ENCODE measurements at places on chromosomes 3 and 15.

DNA sequence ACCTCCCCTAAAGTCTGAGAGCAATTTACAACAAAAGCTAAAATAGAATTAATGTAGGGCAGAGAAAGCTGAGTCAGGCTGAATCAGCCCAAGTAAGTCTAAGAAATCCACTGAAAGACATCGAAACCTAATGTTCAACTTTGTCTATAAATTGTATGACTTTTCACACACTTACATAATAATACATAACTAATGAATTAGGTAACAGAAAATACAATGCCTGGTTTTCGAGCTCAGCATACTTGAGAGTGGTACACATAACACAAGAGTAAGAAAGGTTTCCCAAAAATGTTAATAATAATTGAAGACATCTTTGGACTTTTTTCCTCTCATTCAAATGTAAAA, 55.3 kb upstream of the VGLL4 start:
- H3K4me1 ChIP-seq: no peaks in the 10 kb centered on the region
- no peak overlapping the region for H3K27ac ChIP-seq
- H3K27me3 ChIP-seq: no peaks in the 10 kb centered on the region

- no peaks in the 10 kb centered on the region for H3K27me3 ChIP-seq
- H3K4me3 ChIP-seq: no peak overlapping the region
- H3K36me3 ChIP-seq: no peaks in the 10 kb centered on the region
- H3K4me1 ChIP-seq: no peaks in the 10 kb centered on the region
Observed at GRCh38 chr15:45338417-45338816, 39.9 kb downstream of the GATM start.

DNA sequence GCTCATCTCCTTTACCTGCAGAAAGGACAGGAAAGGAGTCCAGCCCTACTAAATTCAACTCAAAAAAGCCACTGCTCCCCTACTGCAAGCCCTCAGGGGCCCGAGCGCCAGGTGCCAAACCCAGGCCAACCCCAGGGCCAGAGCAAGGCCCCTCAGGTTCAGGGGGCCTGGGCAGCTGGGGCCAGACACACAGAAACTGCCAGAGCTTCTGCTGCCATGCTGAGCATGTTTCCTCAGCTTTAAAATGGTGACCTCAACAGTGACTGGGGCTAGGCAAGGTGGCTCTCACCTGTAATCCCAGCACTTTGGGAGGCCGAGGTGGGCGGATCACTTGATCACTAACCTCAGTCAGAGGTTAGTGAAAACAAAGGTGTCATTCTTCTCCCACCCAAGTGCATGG, 38.8 kb downstream of the KLHL25 start:
- H3K4me3 ChIP-seq: no peak overlapping the region
- no peak for DNase-seq
- H3K36me3 ChIP-seq: no peaks in the 10 kb centered on the region
- H3K27ac ChIP-seq: no peak overlapping the region
- H3K27me3 ChIP-seq: no peaks in the 10 kb centered on the region

DNA sequence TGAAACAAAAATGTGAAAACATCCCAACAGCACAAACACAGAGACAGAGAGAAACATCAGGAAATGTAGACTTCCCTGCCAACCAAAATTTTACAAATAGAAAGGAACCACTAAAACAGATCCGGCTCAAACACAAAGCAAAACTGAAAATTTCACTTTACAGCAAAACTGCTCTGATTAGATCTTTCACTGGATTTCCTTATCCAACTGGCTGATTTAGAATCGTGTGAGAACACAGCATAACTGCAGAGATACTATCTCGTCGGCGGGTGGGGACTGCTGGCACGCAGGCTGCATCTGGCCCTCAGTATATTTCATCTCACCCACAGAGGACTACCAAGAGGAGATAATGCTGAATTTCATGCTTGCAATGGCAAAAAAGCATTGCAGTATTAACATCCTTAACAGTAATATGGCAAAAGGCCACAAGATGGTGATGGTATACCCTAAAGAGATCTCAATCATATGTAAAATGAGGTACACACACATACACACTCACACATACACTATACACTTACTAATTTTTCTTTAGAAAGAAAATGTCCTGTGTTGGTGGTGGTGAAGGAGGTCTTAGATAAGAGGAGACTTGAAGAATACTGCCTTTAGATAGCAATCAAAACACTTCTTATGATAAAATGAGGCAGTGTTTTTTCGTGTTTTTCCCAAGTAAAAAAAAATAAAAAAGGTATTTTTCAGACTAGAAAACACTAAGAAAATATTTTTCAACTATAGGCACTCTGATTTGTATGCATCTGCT, 10.6 kb upstream of the LEO1 start:
- DNase-seq: peak; percentile 88
- H3K36me3 ChIP-seq: no peaks in the 10 kb centered on the region
- peak overlapping the region; percentile 53 for H3K4me3 ChIP-seq

DNA sequence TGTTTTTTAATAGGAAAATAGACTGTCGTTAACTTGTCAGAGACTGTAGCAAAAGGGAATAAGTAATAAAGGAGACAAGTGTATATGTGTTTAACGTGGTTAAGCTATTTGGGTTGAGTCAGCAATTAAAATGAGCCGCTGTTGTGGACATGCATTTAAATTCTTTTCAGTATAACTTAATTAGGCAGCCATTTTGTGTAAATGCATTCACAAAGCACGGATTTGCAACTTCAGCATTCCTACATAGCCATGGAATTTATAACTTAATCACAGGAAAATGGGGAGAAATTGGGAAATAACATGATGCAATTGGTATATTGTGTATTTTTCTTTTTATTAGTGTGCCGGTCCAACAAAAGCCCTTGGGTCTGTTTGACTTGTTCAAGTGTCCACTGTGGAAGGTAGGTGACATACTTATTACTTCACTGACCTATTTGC, 27.9 kb downstream of the USP3 start:
- H3K4me3 ChIP-seq: no peak overlapping the region
- H3K4me1 ChIP-seq: peaks cover 26% of the 10 kb centered on the region
- no peaks in the 10 kb centered on the region for H3K36me3 ChIP-seq
- no peak for DNase-seq
- H3K27me3 ChIP-seq: no peaks in the 10 kb centered on the region

- H3K27me3 ChIP-seq: no peaks in the 10 kb centered on the region
- no peaks in the 10 kb centered on the region for H3K36me3 ChIP-seq
- H3K27ac ChIP-seq: no peak overlapping the region
- no peak for DNase-seq
- no peak overlapping the region for H3K4me3 ChIP-seq
Observed at GRCh38 chr15:71088683-71089082, 26.6 kb upstream of the THSD4 start.

DNA sequence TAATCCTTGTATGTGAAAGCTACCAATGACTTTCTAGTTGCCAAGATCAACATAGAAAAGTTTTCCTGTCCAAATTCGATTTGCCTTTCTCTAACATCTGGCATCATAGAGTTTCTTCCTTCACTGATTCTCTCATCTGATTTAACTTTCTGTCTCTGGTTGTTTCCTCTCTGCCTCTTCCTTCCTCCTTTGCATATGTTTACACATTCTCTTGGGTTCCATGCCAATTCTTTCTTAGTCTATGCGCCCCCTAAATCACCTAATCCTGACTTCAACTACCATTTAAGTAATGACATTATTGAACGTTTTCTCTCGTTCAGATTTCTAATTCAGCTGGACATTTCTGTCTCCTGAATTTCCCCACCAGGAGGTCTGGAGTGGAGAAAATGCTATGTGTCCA, 561.9 kb upstream of the TGFBR2 start:
- no peaks in the 10 kb centered on the region for H3K27me3 ChIP-seq
- H3K4me3 ChIP-seq: no peak overlapping the region
- DNase-seq: no peak
- no peaks in the 10 kb centered on the region for H3K4me1 ChIP-seq
- no peaks in the 10 kb centered on the region for H3K36me3 ChIP-seq
- H3K27ac ChIP-seq: no peak overlapping the region

Data from MM.1S (cell line).